ENCODE measurements at places on chromosomes 3 and 15.

- no peak for DNase-seq
Observed at GRCh38 chr3:66655671-66656070, 154.8 kb upstream of the LRIG1 start.

DNA sequence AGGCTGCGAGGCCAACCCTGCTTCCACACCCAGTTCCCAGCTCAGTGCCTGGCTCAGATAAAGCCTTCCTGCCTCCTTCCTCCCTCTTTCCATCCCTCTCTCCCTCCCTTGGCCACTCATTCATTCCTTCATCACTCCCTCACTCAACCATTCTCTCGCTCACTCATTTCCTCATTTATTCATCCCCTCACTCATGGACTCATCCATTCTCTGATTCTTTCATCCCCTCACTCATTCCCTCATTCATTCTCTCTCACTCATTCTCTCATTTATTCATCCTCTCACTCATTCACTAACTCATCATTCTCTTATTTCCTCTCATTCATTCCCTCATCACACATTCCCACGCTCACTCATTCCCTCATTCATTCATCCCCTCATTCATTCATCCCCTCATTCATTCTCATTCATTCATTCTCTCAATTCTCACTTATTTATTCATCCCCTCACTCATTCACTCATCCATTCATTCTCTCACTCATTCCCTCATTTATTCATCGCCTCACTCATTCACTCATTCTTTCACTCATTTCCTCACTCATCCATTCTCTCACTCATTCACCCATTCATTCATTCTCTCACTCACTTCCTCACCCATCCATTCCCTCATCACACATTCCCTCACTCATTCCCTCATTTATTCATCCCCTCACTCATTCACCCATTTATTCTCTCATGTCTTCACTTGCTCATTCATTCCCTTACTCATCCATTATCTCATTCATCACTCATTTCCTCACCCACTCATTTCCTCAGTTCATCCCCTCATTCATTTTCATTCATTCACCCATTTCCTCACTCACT, 13.2 kb downstream of the ABTB1 start:
- DNase-seq = no peak

DNA sequence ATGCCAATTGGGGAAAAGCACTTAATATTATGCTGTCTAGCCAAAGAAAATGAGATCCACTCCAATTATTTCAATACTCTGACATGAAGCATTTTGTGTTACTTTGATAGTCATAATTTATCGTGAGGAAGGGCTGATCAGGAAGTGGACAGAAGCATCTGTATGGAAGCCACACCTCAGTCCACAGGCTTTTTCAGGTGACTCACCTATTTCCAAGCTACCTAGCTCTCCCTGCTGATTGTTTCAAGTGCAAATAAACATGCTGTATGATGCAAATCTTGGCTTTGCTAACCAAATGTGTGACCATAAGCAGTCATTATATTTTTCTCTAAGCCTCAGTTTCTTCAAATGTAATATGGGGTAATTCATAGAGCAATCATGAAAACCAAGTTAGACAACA, 30.8 kb upstream of the CPB1 start:
- DNase-seq = no peak

DNA sequence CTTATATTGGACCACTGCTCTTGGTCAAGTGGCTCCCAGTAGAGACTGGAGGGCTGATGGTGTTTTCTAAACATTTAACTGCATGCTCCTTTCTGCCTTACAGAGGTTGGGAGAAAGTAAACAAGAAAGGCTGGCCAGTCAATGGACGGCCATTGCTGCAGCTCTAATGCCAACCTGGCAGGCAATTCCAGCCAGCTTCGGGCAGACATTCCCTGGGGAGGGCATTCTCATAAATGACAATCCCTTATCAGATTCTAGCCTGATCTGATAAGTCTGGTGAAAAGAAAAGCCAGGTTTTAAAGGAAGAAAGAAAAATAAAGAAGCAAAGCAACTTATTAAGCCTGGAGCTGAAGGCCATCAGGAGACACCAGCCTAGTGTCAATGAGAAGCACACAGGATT, 60.7 kb downstream of the FRMD4B start:
- no peak for DNase-seq

DNA sequence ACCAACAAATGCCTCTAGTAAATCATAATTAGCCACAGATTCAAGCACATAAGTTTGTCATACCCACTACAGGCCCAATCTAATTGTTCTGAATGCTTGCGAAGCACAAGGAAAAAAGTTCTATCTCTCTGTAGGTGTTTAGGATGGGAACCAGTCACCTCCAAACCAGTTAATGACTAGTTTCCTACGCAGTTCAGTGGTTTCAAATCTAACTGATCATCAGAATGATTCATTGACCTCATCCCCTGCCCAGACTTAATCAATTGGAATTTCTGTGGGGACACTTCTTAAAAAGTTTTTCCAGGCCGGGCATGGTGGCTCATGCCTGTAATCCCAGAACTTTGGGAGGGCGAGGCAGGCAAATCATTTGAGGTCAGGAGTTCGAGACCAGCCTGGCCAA, 24.3 kb upstream of the MASP1 start:
- DNase-seq = no peak

- DNase-seq = no peak
Observed at GRCh38 chr3:46221938-46222337, 13.8 kb upstream of the CCR1 start.

- DNase-seq = no peak
Observed at GRCh38 chr3:195411836-195412235, 31.0 kb downstream of the ACAP2 start.

DNA sequence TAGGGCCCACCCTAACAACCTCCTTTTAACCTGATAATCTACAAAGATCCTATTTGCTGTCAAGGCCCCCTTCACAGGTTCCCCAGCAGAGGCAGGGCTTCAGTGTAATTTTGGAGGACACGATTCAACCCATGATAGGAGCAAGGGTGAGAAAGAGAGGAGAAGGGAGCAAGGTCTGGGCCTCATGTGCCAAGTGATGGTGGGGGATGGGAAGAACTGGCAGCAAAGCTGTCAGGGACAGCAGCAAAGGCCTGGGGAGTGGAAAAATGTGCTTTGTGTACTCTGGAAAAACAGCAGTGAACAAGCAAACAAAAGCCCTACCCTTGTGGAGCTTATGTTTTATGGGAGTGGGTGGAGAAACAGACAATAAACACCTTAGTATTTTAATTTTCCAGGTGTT, 2.7 kb upstream of the GALNT15 start:
- no peak for DNase-seq

DNA sequence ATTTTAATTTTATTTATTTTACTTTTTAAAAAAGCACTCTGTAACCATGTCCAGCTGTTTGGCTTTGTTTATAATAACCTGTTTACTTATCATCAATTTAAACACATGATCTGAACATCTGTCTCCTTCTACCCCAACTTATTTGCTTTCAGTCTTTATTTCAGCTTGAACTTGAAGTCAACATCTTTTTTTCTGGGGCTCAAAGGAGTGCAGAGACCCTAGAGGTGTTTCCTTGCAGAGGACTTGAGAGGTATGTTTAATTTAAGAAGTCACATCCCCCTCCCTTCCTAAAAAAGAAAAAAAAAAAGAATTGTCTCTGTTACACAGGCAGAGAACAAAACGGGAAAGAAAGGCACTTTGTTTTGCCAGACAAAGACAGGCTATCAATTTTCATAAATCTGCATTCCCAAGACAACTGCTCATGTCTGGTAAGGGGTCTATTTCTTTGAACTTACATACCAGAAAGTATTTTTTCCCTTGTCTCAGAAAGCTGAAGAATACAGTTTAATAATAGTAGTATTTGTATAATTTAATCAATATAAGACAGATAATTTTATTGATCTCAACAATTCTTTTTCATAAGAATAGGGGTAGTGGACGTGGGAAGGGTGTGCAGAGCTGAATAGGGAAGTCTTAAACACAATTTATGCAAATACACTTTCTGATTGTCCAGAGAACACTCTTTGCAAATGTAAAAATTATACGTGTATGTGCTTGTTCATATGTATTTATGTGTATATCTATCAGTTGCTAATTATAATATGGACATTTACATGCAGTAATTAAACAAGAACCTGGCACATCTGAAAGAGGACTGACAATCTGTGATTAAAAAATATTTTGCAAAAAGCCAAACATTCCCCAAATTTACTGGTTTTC, 109.7 kb upstream of the PDZRN3 start:
- no peak for DNase-seq

- DNase-seq = no peak
Observed at GRCh38 chr3:62246094-62246493, 127.3 kb downstream of the FEZF2 start.

DNA sequence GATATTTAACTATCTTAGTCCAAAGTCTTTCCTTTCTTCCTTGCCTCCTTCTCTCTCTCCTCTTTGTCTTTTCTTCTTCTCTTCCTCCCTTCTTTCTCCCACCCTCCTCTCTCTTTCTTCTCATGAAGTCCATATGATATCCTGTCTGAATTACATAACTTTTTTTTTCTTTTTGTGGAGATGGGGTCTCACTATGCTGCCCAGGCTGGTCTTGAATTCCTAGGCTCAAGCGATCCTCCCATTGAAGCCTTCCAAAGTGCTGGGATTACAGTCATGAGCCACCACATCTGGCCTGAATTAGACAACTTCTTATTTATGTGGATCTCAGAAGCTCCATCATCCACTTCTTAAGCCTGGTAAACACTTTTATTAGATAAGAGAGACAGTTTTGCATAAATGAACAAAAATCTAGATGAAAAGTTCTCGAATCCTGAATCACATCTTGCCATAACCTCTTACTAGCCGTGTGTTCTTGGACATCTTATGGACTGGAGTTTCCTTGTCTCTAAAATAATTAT, 206.5 kb downstream of the LPP start:
- no peak for DNase-seq
